GM03348 (cell line): ENCODE measurements at places on chromosomes 3 and 15.

- peak; percentile 49 for DNase-seq
These were observed 67.6 kb downstream of the NLGN1 start for GRCh38 chr3:173465112-173465511.

DNA sequence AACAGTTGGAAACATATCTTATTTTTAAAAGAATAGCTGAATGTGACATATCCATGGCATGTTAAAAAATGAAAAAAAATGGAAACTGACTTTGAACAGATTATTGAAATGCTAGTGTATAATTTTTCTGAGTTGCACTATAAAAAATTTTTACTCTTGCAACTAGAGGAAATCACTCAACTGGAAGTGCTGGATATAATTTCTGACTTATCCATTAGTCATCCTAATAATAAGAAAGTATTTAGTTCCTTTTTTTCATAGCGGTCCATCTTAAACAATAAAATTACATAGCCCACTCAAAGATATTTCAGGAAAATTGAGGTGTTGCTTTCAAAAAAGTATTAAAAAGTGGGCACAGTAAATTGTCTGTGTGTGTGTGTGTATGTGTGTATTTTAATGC lies 80.7 kb downstream of the MBNL1 start:
- peak; percentile 12 for DNase-seq

GRCh38 chr15:68578980-68579935 lies at the start of gene CORO2B:
TSS of gene CORO2B (plus strand) at chr15:68578993. CDS start at chr15:68579263, 270 bp downstream.
- peak; percentile 71 for DNase-seq

DNA sequence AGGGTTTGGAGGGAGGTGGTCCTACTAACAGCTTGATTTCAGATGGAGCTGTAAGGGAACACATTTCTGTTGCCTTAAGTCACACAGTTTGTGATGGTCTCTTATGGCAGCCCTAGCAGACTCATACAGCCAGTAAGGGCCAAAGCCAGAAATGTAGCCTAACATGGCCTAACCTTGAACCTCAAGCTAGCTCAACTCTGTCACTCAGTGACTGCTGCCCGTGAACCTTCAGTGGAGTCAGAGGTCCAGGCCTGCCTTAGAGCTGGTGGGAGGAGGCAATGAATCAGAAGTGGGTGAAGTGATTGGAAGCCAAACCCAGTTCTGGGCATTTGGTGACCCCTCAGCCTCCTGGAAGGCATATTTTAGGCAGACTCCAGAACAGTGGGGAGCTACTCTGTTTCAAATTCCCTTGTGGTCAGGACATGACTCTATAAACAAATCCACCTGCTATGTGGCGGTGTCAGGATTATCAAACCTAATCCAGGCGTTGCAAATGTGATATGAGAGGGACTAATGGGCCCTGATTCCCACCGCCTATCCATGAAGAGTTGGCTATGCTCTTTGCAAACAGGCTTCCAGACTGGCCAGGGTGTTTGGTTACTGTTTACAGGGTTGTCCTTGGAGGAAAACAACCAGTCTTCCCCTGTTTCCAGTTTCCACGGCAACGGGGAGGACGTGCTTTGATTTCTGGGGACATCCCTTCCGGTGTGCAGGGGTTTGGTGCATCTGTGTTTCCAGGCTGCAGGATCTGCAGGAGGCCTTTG lies 105.9 kb upstream of the AGBL1 start:
- DNase-seq = no peak

DNA sequence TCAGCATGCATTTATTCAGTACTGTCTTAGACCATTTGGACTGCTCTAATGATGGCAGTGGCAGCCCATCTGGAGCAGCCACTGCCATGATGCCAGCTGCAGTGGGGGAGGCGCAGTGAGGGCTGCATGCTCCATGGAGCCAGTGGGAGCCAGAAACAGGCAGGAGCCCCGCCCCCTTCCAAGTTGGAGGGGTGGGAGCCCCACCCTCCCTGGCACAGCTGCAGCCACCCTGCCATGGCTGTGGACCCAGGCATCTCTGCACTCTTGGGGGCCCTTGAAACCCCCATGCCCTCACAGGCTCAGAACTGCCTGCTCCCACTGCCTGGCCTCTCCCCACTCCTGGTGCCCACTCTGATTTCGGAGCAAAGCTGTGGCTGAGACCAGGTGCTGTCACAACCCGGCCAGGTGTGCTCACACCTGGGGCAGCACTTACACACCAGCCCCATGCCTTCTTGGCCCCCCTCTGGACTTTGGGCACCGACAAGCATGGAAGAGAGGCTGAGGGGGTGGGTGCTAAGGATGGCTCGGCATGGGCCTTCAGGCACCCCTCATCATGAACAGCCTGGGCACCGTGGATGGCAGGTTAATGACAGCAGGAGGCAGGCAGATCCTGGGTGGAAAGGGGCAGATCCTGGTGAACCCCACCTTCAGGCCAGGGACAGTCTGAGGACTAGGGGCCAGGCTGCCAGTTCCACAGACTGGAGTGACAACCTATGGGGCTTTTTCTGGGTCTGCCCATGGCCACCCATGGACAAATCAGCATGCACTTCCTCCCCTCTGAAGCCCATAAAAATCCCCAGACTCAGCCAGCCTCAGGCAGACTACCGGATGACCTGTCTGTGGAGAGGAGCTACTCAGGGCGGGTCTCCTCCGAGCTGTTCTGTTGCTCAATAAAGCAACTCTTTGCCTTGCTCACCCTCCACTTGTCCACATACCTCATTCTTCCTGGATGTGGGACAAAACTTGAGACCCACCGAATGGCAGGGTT lies 18.3 kb downstream of the TBC1D21 start:
- no peak for DNase-seq

GRCh38 chr3:47909607-47910006 lies 106.6 kb downstream of the MAP4 start:
- no peak for DNase-seq

- DNase-seq = no peak
These were observed 2.9 kb downstream of the CORO2B start for GRCh38 chr15:68581725-68582124.

DNA sequence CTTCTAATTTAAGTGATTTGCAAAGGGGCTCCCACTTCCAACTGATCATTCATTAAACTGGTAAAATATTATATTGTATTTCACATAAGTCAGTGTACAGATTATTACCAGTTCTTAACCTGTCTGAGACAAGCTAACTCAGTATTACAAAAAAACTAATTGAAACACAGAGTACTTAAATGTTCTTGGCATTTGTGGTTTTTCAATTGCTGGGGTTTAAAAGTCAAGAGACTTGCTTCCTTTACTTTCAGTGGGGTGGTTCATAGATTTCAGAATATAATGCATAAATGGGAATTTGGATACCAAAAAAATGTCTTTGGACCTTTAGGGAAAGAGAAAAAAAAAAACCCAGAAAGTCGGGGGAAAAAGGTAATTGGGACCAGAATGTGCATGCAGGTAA lies 85.0 kb downstream of the ATP10A start:
- DNase-seq = no peak

DNA sequence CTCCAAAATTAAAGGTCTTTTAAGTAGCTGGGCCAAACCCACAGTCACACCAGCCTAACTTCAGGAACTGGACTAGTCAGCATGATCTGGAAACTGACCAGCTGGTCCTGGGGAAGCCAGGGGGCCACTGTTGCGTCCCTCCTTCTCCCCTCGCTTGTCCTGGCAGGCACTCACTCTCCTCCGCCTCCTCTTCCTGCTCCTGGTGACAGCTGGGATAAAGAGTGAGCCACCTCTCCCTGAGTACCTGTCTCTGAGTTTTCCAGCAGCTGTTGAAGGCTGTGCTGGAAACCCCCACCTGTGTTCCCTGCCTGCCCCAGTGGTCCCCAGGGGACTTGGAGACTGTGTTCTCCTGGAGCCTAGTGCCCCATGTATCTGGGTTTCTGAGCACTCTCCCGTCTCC lies 56.0 kb downstream of the FGD5 start:
- no peak for DNase-seq

DNA sequence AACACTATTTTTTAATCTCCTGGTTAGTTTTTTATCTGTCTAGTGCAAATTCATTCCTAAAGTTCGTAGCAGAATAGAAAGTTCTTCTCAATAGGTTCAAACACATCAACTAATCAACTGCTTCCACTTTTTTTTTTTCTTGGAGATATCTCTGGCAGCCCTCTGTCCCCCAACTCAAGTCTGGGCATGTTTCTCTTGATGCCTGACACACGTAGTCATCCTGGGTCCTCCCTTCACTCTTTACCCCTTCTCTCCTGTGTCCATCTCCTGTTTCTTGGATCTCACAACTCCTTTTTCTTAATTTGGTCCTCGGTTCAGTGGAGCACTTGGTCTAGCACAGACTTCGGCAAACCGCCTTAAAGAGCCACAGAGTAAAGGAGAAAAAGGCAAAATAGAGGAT lies 14.4 kb downstream of the TNFAIP8L3 start:
- DNase-seq = no peak

DNA sequence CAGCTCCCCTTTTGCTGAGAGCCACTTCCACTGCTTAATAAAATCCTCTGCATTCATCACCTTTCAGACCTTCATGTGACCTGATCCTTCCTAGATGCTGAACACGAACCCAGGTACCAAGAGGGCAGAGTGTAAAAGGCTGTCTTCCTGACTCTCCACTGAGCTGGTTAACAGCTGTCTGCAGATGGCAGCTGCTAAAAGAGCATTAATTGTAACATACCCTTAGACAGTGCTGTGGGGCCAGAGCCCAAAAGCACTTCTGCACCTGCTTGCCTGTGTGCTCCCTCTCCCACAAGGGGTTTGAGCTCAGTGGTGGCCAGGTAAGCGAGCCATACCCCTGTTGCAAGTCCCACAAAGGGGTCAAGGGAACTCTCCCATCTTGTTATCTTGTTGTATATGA lies 187.3 kb downstream of the UBE2E2 start:
- no peak for DNase-seq

GRCh38 chr3:13785351-13785750 lies 94.5 kb downstream of the WNT7A start:
- no peak for DNase-seq

GRCh38 chr3:72586694-72587093 lies 261.6 kb downstream of the SHQ1 start:
- DNase-seq = no peak

DNA sequence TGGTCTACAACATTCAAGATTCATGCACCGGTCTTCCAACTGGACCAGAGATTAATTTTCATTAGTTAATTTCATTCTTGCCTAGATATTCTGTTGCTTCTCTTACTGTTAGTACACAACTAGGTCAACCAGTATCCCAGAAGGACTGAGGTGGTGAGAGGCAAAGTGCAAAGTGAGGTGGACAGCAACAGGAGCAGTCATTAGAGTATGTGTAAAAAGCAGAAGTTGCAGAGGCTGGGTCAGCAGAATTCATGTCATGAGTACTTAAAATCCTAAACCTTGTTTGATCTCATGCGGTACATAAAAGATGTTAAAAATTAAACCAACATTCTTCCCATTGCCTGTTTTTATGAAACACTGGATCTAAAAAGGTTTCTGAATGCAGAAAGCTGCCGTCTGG lies 46.7 kb downstream of the PARP14 start:
- DNase-seq = no peak

GRCh38 chr3:175985781-175986180 lies 1126.6 kb downstream of the NAALADL2 start:
- DNase-seq = no peak
